ENCODE measurements at places on chromosomes 5 and 9.

GRCh38 chr5:151101151-151101550 is 20.3 kb upstream of the TNIP1 start:
- DNase-seq: no peak

DNA sequence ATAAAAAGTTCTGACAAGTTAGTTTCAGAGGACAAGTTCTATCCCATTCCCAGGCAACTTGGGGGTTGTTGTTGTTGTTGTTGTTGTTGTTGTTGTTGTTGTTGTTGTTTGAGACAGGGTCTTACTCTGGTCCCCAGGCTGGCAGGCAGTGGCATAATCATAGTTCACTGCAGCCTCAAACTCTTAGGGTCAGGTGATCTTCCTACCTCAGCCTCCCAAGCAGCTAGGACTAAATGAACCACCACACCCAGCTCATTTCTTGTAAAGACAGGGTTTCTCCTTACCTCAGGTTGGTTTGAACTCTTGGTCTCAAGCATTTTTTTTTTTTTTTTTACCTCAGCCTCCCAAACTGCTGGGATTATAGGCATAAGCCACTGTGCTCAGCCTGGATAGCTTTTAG is 15.3 kb downstream of the PPP1R2B start:
- no peak for DNase-seq

DNA sequence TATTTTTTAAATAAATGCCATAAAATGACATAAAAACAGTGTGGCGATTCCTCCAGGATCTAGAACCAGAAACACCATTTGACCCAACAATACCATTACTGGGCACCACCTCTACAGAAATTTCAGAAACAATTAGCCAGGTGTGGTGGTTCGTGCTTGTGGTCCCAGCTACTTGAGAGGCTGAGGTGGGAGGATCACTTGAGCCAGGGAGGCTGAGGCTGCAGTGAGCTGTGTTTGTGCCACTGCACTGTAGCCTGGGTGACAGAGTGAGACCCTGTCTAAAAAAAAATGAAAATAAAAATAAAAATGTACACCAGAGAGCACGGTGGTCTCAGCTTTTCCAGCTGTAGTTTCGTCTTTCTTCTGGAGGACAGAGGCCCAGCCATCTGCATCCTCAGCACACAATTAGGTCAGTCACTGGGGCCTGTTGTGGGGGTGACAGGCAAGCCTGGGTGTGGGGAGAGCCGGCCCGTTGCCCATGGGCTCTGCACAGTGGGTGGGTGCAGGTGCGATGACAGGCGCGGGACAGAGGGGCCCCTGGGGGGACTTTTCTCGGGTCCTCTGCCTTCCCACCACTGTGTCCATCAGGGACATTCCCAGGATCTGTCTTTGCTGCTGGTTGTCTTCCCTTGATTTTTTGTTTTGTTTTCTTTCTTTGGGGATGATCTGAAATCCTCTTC is 9.8 kb downstream of the COL5A1 start:
- no peak for DNase-seq

DNA sequence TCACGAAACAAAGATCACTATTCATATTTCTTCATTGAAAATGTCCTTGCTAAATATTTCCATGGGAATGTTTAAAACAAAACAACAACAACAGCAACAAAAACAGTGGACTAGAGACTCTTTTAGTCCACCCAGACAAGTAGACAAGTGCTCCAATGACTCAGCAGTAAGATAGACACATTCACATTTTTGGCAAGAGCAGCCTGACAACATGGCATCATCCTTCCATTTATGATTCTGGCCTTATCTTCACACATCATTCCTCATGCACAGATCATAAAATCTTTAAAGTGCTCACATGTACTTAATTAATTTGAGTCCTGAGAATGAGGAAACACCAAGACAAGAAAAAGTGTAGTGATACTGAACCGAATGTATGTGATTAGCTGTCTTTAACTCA is 132.6 kb upstream of the PDE4D start:
- DNase-seq: no peak

DNA sequence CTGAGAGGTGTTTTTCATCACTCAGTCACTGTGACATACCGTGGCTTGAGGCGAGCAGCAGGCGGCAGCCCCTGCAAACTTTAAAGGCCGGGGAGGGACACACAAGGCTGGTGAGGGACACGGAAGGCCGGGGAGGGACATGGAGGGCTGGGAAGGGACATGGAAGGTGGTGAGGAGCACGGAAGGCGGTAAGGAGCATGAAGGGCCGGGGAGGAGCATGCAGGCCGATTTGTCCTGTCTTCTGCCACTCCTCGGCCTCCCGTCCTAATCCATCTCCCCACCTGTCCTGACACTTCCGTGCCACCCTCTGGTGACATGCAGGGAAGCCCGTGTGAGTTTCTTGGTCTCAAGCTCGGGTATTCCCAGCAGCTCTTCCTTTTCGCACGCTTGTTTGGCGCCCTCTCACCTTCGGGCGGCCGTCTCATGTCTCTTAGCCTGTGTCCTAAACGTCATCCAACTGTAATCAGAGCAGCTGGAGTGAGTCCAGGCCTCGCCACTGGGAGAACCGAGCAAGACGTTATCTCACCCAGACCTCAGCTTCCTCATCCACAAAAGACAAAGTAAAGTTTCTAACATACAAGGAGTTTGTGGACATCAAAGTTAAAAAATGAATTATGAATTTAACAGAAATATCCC is 126.5 kb downstream of the MRPL36 start:
- DNase-seq: no peak

DNA sequence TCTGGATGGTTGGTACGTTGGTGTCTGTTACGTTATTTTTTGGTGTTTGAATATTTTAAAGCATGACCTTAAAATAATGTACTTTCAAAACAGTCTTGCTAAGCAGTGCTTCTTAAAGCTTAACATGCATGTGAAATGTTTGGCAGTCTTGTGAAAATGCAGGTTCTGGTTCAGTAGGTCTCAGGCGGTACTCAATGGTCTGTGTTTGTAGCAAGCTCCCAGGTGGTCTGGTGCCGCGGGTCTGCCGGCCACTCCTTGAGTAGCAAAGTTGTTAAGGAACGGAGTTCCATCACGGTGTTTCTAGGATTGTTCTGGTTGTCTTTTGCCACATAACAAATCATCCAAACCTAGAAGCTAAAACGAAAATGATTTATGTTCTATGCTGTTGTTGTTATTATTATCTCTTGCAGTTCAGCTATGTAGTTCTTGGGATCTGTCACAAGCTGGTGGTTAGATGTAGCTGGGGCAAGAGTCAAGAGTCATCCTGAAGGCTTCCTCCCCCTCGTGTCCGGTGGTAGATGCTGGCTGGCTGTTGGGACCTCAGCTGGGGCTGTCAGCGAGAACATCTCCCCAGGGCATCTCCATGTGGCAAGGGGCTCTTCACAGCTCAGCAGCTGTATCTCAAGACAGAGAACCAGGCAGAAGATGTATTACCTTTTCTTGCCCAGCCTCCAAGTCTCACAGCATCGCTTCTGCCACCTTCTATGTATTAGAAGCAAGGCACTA is 186.8 kb downstream of the PALM2AKAP2 start:
- no peak for DNase-seq

GRCh38 chr9:98315551-98316060 is 60.2 kb upstream of the TBC1D2 start:
- DNase-seq: peak; percentile 82

DNA sequence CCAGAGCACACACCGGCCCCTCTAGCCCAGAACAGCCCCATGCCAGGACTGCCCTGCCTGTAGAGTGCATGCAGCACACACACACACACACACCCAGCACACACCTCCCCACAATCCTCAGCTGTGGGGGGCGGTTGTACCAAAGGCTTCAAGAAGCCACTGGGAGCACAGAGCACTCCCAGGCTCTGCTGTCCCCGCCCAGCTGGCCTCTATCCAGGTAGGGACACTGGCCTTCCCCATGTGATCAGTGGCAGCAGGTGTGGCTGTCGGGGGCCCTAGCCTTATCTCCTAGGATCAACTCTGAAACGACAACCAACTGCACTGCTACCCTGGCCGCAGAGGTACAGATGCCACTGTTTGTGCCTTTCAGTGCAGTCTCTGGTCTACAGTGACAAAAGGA is 2.0 kb downstream of the ANAPC2 start:
- peak; percentile 7 for DNase-seq

DNA sequence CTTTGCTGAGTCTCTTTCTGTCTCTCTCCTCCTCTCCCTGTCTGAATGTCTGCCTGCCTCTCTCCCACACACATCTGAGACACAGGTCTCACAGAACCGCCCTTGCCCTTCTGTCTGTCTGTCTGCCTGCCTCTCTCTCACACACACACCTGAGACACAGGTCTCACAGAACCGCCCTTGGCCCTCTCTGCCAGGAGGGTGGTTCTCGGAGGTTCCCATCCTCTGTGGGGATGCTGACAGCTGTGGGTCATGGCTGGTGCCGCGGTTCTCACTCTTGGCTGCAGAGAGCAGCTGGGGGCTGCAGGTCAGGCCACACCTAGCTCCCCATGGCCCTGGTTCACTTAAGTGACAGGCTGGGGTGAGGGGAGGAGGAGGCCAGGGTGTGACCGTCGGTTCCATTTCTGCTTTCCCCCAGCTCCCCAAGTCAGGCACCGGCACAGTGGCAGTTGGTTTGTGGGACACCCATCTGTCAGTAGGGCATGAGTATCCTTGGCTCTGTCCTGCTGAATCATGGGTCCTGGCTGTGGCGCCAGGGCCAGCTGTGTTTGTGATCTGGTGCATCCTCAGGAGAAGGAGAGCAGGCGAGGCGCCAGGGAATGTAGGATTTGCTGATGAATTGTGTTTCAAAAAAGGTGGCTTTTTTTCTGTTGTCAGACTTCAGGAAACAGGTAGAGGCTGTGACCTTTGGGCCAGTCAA is 42.3 kb upstream of the CLPTM1L start:
- DNase-seq: no peak

- DNase-seq: no peak
Measured at GRCh38 chr9:130167927-130168326, 4.3 kb upstream of the NCS1 start.

- no peak for DNase-seq
Measured at GRCh38 chr9:16787724-16788123, 82.7 kb downstream of the BNC2 start.

- DNase-seq: peak; percentile 8
Measured at GRCh38 chr9:95721061-95721531, 154.4 kb upstream of the ERCC6L2 start.

GRCh38 chr9:110013064-110013463 is 194.9 kb downstream of the C9orf152 start:
- no peak for DNase-seq

GRCh38 chr9:119588874-119589744 is 219.9 kb upstream of the BRINP1 start:
- DNase-seq: no peak

- no peak for DNase-seq
Measured at GRCh38 chr9:72576087-72576486, 54.7 kb downstream of the TMC1 start.

DNA sequence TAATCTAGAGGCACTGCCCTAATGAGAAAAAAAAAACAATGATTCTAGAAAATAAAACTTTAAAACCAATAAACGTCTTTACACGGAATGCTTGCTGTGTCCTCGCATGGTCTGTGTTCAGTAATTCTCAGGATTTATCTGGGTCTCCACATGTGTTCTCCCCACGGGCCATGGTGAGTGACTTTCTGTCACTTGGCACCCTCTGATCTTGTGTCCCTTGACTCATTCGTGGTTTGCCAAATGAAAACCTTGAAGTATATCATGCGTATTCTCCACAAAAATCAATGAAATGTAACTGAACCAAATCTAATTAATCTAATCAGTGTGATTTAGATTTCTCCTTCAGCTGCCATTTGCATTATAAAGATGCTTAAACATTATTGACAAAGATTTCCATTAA is 48.0 kb downstream of the UBE2QL1 start:
- DNase-seq: no peak

DNA sequence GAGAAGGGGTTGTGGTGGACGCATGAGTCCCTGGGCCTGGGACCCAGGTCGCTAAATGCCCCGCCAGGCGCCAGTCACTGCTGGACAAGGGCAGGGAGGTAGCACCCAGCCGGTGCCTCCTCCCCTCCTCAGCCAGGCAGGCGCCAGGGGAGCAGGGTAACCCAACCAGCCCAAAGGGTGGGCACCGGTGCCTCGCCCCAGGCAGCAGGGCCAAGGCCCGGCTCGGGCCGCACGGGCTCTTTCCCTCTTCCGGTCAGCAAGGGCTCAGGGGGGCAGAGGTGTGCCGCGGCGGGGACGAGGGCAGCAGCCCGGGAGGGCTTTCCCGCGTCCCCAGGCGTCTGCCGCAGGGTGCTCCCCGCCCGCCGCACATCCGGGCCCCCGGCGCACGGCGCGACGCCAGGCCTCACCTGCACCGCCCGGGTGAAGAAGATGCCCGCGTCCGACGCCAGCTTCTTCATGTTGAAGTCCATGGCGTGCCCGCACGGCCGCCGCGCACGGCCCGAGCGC is 393 bp downstream of the SH3GLB2 start:
- DNase-seq: peak; percentile 70

- DNase-seq: no peak
Measured at GRCh38 chr5:93311881-93312280, 269.1 kb downstream of the NR2F1-AS1 start.

DNA sequence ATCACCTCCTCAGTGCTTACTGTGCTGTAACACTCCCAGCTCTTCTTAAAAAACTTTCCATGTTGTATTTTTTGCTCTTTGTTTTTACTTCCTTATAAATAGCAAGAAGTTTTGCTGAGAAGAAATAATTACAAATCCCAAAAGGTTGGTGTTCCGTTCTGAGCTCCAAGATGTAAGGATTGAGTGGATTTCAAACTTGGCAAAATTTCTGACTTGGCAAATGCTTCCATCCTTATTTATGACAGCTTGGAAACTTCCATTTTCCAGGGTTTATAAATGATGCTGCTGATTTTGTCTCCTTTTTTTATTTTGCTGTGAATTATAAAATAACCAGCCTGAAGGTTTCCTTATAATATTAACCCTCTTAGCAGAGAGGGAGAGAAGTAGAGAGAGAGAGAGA is 151.9 kb downstream of the NTRK2 start:
- no peak for DNase-seq
